Dermis microvascular lymphatic vessel endothelial cell (primary cell): ENCODE measurements at places on chromosomes 5 and 9. TPM values are rescaled to one million over a fixed set of nuclear protein-coding genes. Genes with fewer than 3 reads are reported as not detected.

Gene OSMR
- total RNA-seq, result 8.0 and 11.3 TPM in 2 replicates

Gene KCNIP1
- 33.6 and 102 TPM in 2 replicates for total RNA-seq

Gene DNAJC21
- 15.5 and 16.6 TPM in 2 replicates for total RNA-seq

Gene ACTBL2
- not detected in 2 replicates for total RNA-seq

Gene LCN9
- not detected in 2 replicates for total RNA-seq

Gene SLC27A4
- total RNA-seq, result 19.9 and 29.8 TPM in 2 replicates

Gene SLC36A3
- total RNA-seq, result not detected in 2 replicates

Gene SPOCK1
- total RNA-seq, result 1.0 and 1.3 TPM in 2 replicates

Gene SLC46A2
- total RNA-seq, result not detected in 2 replicates

Gene TMEM252
- total RNA-seq, result 0.13 TPM in 1 of 2 replicates, not detected in the other

Gene CNTNAP3
- total RNA-seq, result 38.8 and 78.6 TPM in 2 replicates

Gene SH3GL2
- total RNA-seq, result under 0.01 TPM in 1 of 2 replicates, not detected in the other

Gene CTNND2
- not detected in 2 replicates for total RNA-seq

Gene SLC25A51
- 66.1 TPM in 2 replicates for total RNA-seq

Gene GLT6D1
- total RNA-seq, result not detected in 2 replicates

Gene SLC6A19
- not detected in 2 replicates for total RNA-seq

Gene ZBED3
- 1.0 and 1.6 TPM in 2 replicates for total RNA-seq

Gene SPDL1
- total RNA-seq, result 5.1 and 10.5 TPM in 2 replicates

Gene CCL19
- not detected in 2 replicates for total RNA-seq

Gene ANKRD18A
- total RNA-seq, result not detected in 2 replicates

Gene SLC2A6
- 19.7 and 24.4 TPM in 2 replicates for total RNA-seq

Gene INSYN2B
- total RNA-seq, result 1.4 and 2.4 TPM in 2 replicates

Gene CANX
- total RNA-seq, result 518 and 522 TPM in 2 replicates

Gene ADAMTS16
- total RNA-seq, result under 0.01 TPM in 1 of 2 replicates, not detected in the other

Gene PIP5KL1
- 0.39 and 1.0 TPM in 2 replicates for total RNA-seq

Gene CCNJL
- 4.0 and 8.5 TPM in 2 replicates for total RNA-seq

Gene EGR1
- 0.90 and 3.7 TPM in 2 replicates for total RNA-seq

Gene KCNN2
- total RNA-seq, result 1.8 and 3.4 TPM in 2 replicates

Gene FLT4
- 236 and 480 TPM in 2 replicates for total RNA-seq
